Pulmonary artery endothelial cell (primary cell): ENCODE measurements at places on chromosomes 2 and 18. TPM values are rescaled to one million over a fixed set of nuclear protein-coding genes. Genes with fewer than 3 reads are reported as not detected.

Gene FAM124B
- total RNA-seq = 82.4 and 110 TPM in 2 replicates

Gene IL36A
- not detected in 2 replicates for total RNA-seq

Gene GAREM1
- total RNA-seq = 0.40 and 0.81 TPM in 2 replicates

Gene SCYGR3
- total RNA-seq = not detected in 2 replicates

Gene SKA1
- total RNA-seq = 13.1 and 23.0 TPM in 2 replicates

Gene ADD2
- 2.6 and 4.6 TPM in 2 replicates for total RNA-seq

Gene LYPD6
- total RNA-seq = 1.3 and 1.8 TPM in 2 replicates

Gene OR6B2
- not detected in 2 replicates for total RNA-seq

Gene TFCP2L1
- not detected in 2 replicates for total RNA-seq

Gene WDR43
- total RNA-seq = 103 and 105 TPM in 2 replicates

Gene GCKR
- total RNA-seq = 7.5 and 7.8 TPM in 2 replicates

Gene SERPINB7
- total RNA-seq = not detected in 2 replicates

Gene ABCG5
- not detected in 2 replicates for total RNA-seq

Gene ABCB11
- 0.26 and 0.74 TPM in 2 replicates for total RNA-seq

Gene RGPD3
- total RNA-seq = 0.18 and 0.20 TPM in 2 replicates

Gene IL1RL2
- total RNA-seq = 0.20 and 0.81 TPM in 2 replicates

Gene LCT
- not detected in 2 replicates for total RNA-seq
